ENCODE measurements at places on chromosomes 3 and 15.

DNA sequence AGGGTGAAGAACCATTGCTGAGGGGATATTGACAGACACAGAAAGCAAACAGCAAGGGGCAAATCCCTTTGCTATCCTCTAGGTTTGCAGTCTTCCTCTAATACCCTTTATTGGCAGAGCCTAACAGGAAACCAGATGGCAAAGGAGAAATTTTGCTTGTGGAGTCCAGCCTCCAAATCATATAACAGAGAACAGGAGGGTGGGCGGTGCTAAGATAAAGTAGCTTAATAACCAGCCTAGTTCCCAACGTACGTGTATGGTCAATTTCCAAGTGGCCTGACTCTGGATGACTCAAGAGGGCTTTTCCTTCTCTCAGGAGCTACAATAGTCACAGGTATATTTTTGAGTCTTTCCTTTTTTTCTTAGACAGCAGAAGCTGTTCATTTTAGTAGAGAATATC, 404.5 kb downstream of the PDCD6IP start:
- no peak for DNase-seq

GRCh38 chr3:171028025-171028778, 1.7 kb upstream of the SLC2A2 start:
- DNase-seq: no peak

- DNase-seq: no peak
Measured at GRCh38 chr15:101523560-101523940, 34.0 kb upstream of the PCSK6 start.

DNA sequence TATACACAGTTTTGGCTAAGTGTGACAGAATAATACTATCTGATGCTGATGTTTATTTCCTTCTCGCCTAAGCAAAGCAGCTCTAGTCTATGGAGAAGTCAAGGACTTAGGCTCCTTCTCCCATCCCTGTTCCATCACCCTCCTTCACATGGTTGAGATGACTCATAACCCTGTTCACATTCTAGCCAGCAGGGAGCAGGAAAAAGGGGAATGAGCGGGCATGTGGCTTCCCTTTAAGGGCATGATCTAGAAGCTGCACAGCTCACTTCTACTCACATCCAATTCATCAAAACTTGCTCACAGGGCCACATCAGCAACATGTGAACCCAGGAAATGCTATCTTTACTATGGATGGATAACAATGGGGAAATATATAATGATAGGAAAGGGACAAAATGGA, 40.9 kb downstream of the CBLB start:
- no peak for DNase-seq

- peak; percentile 48 for DNase-seq
Measured at GRCh38 chr15:89419370-89419984, 76.9 kb downstream of the RHCG start.

GRCh38 chr15:99631255-99631654, 65.5 kb downstream of the MEF2A start:
- DNase-seq: no peak
